ENCODE measurements at places on chromosomes 3 and 15. TPM values are rescaled to one million over a fixed set of nuclear protein-coding genes. Genes with fewer than 3 reads are reported as not detected.

SLCO2A1 gene
- 0.02 TPM for total RNA-seq

MYRIP gene
- not detected for total RNA-seq

GOLGA8T gene
- total RNA-seq = not detected

FNDC3B gene
- total RNA-seq = 65.8 TPM

SLC51A gene
- not detected for total RNA-seq

ELP6 gene
- 21.0 TPM for total RNA-seq

CHDH gene
- total RNA-seq = 0.02 TPM

TGM5 gene
- not detected for total RNA-seq

NAA80 gene
- 2.4 TPM for total RNA-seq

SNX33 gene
- total RNA-seq = 5.8 TPM
